ENCODE measurements at places on chromosomes 11 and 22. TPM values are rescaled to one million over a fixed set of nuclear protein-coding genes. Genes with fewer than 3 reads are reported as not detected.

Gene TSKU
- 30.6 TPM for total RNA-seq

Gene THY1
- 1,197 TPM for total RNA-seq

DNA sequence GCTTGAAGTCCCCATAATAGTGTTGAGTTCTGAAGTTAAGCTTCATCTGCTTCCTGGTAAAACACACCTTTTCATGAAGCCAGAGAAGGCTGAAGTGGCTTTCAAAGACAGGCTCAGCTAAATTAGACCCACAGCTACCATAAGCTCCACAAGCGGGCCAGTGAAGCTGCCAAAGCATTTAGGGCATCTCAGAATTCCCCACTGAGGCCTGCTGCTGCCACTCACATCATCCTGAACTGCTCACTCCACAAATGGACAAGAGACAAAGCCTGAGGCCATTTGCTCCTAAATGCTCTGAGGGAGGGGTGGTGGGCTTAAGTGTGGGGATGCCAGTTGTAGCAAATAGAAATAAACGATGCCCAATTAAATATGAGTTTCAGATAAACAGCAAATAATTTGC, 14.6 kb downstream of the CCDC83 start:
- no peak for DNase-seq

GRCh38 chr11:120151536-120151935, 13.6 kb upstream of the TRIM29 start:
- no peak for DNase-seq

GRCh38 chr22:21718499-21718898, 17.1 kb downstream of the YPEL1 start:
- DNase-seq = no peak

DNA sequence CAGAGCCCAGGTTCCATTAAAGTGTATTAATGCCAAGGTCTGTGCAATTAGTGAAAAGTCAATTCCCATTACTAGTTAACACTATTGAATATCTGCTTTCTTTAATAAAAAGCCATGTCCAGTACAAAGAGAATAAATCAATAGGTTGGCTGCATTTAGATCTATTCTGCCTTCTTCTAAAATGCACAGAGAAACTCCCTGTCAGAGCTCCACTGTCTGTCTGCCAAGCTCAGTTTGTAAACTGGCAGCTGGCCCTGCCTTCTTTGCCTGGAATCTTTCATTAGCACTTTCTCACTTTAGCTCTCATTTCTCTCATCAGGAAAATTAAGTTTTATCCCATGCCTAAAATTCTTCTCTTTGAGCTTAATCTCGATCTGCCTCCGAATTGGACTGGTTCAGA, 35.6 kb downstream of the ARL14EP start:
- no peak for DNase-seq

All from GM23248 (cell line).